ENCODE measurements at places on chromosomes 4 and X.

GRCh38 chr4:158996669-158997074 lies 106.2 kb upstream of the RAPGEF2 start:
- DNase-seq: no peak

- no peak for DNase-seq
Measured at GRCh38 chrX:129626026-129626425, 28.7 kb downstream of the APLN start.

GRCh38 chr4:125838924-125839323 lies 524.2 kb downstream of the FAT4 start:
- DNase-seq: no peak

DNA sequence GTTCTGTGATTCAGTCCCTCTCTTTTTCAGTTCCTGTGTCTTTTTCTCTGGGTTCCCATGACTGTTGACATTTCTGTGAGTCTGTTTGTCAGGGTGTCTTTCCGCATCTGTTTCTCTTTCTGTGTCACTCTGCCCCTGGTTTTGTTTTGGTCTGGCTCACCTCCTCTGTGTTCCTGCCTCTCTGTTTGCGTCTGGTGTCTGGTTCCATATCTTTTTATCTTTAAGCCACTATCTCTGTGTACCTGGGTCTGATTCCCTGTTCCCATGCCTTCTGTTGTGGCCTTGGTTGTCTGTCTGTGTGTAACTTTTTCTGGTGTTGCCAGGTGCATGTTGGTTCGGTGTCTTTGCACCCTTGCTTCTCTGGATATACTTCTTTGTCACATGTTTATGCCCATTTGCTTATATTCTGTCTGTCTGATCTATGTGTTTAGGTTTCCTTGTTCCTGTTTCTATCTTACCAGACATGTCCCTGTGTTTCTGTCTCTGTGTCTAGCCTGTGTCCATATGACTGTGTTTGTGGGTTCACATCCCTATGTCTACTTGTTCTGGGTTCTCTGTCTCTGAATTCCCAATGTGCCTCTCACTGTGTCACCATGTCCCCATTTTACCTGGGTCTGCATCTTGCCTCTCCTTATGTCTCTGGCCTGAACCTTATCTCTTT lies 50.2 kb downstream of the ITIH6 start:
- DNase-seq: no peak

DNA sequence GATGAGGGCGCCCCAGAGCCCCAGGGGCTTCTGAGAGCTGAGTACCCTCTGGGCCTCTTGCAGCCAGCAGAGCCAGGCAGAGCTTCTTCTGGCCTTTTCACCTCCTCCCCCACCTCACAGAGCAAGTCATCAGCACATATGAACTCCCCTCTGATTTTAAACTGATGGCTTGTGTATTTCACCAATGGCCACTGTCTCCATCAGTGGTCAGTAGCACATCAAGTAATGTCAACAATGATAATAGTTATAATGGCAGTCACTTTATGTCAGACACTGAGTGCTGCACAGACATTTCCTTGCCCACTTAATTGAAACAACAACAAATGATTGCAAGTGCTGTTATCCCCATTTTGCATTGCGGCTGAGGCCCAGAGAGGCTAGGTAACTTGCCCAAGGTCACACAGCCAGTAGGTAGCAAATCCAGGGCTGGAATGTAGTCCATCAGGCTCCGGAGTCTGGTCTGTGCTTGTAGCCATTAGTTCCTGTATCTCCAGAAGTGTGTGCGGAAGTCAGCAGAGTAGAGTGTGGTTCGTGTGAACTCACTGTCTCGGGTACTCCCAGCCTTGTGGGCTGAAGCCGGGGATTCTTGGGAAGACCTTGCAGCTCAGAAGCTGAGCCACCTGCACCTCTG lies 3.0 kb downstream of the ATP2B3 start:
- no peak for DNase-seq

- DNase-seq: no peak
Measured at GRCh38 chrX:125628435-125628834, 308.8 kb downstream of the TEX13C start.

DNA sequence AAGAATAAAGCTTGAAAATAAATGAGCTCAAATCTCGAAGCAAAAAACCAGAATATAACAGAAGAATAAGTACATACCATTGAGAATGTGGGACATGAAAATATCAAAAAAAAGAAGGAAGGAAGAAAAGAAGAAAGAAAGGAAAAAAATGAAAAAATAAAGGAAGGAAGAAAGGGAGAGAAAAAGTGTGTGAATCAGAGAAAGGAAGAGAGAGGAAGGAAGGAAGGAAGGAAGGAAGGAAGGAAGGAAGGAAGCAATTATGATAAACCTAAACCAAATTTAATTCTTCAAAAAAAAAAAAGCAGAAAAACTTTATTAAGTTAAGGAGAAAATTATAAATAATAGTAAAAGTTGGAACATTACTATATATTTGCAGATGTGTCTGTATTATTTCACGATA lies 949.8 kb downstream of the NLGN4X start:
- DNase-seq: no peak

- DNase-seq: no peak
Measured at GRCh38 chr4:168279556-168279955, 39.0 kb downstream of the DDX60 start.

- DNase-seq: no peak
Measured at GRCh38 chr4:139847602-139848001, 182.0 kb downstream of the MGST2 start.

Measured in stimulated activated CD8-positive, alpha-beta memory T cell treated with anti-CD3 and anti-CD28 coated beads, Interleukin-4, amount 100 ng/mL, for 48 hours (primary cell).